ENCODE measurements at places on chromosomes 16 and 17.
A peak's percentile ranks its signal among the peaks of the same experiment; 100 is the strongest.

- no peak for DNase-seq
Measured at GRCh38 chr17:78401246-78401645, 22.8 kb downstream of the PGS1 start.

- DNase-seq = peak; percentile 65
Measured at GRCh38 chr17:77264617-77265230, 124.0 kb downstream of the SEC14L1 start.

GRCh38 chr16:35798885-35799426 lies 2339.5 kb downstream of the TP53TG3F start:
- peak; percentile 4 for DNase-seq

DNA sequence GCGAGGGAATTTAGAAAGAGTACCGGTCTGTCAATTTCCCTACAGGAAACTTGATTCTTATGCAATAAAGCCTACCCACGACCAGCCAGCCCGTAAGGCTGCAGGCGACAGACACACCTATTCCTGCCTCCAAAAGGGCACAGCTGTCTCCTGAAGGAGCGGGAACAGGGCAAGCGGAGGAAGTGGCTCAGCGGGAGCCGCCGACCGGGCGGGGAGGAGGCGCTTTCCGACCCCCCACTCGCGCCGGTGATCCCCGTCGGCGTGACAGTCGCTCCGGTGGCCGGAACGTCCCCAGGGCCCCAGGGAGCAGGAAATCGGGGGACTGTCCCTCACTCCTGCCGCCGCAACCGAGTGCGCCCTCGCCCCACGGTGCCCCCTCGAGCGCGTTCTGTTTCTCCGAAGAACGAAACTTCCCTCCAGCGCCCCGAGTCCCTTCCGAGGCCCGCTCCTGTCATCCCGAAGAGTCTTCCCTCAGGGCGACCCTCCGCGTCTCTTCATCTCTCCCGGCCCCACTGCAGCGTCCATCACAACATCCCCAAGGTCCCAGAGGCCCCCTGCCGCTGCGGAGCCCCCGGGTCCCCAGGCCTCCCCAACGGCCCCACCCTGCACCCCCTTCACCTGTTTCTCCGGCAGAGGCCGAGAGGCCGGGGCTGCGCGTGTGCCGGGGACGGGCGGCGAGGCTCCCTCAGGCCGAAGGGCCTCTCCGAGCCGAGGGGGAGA lies 421 bp downstream of the STAT3 start:
- peak; percentile 44 for DNase-seq

DNA sequence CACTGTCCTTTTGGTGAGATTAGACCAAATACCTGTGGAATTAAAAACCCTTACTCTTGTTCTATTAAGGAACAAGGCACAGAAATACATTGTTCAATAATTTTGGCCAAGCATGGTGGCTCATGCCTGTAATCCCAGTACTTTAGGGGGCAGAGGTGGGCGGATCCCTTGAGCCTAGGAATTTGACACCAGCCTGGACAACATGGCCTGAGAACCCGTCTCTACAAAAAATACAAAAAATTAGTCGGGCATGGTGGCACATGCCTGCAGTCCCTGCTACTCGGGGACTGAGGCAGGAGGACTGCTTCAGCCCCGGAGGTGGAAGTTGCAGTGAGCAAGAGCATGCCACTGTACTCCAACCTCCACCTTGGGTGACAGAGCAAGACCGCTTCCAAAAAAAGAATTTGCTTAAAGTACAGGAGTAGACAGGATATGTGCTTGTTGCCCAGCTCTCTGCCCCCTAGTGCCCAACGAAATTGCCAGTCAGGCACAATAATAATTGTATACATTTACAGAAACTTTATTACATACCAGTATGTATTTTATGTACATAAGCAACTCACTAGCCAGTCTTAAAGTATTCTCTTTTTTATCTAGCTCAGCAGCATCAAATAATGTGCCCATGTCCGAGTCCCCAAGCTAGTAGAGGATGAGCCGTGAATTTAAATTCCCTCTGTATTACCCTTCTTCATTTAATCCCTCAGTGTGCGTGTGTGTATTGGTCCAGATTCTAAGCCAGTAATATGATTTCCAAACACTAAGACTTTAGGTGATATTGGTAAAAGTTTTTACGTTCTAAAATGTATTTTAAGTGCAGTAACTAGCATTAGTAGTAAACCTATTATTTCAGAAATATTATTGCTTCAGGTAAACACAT lies 1.4 kb downstream of the THUMPD1 start:
- DNase-seq = no peak

DNA sequence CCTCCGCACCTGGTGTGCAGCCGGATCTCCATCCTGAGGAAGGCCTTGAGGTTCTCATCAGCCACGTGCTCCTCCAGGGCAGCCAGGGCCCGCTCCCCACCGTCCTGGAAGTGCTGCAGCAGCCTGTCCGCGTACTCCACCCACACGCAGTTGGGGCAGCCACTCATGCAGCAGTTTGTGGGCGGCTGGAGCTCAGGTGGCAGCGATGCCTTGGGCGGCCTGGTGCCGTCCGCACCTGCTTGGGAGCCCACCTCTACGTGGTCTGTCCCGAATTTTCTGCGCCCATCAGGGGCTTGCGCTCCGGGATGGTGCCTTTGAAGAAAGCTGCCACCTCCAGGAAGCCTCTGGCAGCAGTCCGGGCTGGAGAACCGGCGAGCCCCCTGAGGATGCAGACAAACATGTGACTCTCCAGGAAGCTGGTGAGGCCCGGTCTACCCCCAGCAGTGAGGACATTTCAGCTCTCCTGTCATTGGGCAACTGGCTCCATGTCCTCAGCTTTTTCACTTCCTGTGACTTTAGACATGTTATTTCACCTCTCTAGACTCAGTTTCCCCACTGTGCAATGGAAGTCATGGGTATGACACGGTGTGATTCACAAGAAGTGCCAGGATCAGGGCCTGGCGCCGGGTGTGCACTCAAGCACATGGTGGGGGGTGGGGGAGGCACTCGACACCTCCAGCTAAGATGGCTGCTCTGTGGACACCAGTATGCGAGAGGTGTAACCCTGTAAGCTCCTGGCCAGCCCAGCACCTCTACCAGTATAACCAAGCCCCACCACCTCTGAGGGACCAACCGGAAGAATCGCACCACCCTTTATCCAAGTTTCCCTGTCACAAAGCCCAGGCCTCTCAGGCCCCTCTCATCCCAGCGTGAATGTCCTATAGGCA lies 957 bp downstream of the OXLD1 start:
- no peak for DNase-seq

DNA sequence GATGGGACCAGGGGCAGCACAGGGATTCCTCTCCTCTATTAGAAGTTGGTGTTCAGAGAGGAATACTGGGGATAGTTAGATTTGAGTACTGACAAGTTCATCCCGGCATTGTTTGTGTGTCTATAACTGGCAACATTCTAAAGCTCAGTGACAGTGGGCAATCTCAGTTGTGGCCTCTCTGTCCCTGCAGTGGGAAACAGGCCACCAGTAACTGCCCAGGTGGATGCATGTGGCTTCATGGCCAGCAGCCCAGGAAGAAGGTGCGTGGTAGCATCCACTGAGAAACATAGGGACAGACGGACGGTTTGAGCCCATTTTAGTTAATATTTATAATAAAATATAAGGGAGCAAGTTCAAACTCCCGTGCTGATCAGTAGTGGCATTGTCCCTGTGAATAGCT lies 51.5 kb downstream of the B9D1 start:
- no peak for DNase-seq

DNA sequence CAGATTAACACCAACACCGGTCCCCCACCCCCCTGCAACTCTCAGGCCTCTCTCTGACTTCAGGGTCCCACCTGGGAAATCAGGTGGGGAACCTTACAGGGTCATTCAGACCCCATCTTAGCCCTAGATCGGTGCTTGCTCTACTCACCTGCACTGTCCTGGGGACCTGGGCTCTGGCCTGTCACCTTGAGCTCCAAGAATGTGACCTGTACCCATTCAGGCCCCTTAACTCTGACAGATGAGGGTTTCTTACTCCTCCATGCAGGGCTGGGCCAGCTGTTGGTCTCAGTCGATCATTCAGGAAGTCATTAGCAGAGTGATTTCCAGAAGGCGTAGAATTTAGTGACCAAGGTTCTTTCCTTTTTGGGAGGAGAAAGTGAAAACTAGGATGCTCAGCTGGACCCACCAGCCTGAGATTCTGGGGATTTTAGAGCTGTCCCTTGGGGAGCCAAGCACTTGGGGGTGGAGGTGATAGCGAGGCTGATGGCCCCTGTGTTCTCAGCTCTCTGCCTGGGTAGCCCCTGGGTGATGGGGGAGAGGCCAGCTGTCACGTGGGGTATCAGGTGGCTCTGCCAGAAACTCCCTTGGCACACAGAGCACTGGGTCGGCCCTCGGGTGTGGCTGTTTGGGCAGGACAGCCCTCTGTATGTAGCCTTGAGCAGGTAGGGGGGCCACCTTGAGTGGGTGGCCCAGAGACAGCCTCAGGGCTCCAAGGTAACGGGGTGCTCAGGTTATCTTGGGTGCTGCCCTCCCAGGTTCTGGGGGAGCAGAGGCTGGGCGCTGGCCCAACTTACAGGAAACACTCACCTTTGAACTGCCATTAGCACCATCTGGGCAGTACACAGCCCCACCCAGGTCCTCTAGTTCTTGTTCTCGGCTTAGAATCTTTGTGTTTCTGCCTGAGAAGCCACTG lies 724 bp downstream of the MVP start:
- DNase-seq = no peak

- no peak for DNase-seq
Measured at GRCh38 chr16:2209258-2210008, 1.2 kb downstream of the BRICD5 start.

DNA sequence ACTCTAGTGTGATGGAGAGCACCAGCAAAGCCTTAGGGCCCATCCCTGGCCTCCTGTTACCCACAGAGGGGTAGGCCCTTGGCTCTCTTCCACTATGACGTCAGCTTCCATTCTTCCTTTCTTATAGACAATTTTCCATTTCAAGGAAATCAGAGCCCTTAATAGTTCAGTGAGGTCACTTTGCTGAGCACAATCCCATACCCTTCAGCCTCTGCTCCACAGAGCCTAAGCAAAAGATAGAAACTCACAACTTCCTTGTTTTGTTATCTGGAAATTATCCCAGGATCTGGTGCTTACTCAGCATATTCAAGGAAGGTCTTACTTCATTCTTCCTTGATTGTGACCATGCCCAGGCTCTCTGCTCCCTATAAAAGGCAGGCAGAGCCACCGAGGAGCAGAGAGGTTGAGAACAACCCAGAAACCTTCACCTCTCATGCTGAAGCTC lies at the start of gene CCL8:
CCL8 (plus strand) TSS at position 397 of the 445 bp plus-strand sequence. CDS start 67 bp downstream, outside the sequence.
- no peak for DNase-seq

DNA sequence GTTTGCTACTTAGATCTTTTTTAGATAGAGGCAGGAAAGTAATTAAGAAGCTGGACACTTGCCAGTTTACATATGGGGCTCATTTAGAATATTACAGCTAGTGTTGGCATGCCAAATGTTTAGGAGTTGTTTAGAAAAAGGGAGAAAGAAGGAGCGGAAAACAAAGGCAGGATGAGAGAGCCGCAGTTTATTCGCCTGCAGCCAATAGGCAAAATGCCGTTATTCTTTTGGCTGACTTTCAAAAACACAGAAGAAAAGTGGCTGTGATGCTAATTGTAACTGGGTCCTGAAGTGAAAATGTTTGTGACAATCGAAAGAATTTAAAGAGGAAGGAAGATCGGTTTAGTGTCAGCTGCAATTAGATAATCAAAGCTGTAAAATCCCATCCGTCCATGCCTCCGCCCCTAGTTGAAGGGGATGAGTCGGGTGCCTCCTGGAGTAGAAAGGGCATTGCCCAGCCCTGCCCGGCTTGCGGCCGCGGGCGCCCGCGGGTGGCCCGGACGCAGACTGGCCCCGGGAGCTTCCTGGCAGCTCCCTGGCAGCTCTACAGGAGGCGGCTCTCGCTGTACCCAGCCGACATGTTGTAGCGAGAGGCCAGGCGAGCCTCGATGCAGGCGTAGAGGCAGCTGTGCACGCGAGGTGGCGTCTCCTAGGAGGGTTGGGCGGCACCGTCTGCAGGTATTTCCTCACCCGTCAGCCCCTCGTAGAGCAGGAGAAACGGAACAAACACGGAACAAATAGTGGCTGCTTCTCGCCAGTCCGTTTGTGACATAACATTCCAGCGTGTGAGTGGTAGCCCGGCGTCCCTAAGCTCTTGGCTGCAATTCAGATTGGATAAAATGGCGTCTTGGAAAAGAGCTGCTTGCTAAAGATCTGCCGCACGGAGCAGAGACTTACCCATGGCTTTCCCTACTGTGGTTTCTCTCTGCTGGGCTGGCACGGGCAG lies 82.2 kb downstream of the TNRC6C start:
- peak; percentile 45 for DNase-seq

GRCh38 chr16:24980077-24980793 lies 34.9 kb downstream of the ARHGAP17 start:
- DNase-seq = no peak

GRCh38 chr16:79339863-79340262 lies 260.7 kb downstream of the MAF start:
- DNase-seq = no peak

GRCh38 chr16:2296661-2297505 lies 29.0 kb upstream of the RNPS1 start:
- no peak for DNase-seq

GRCh38 chr16:67268136-67268579 lies 11.2 kb upstream of the PLEKHG4 start:
- no peak for DNase-seq

- DNase-seq = no peak
Measured at GRCh38 chr16:75235721-75236193, 15.7 kb downstream of the BCAR1 start.

DNA sequence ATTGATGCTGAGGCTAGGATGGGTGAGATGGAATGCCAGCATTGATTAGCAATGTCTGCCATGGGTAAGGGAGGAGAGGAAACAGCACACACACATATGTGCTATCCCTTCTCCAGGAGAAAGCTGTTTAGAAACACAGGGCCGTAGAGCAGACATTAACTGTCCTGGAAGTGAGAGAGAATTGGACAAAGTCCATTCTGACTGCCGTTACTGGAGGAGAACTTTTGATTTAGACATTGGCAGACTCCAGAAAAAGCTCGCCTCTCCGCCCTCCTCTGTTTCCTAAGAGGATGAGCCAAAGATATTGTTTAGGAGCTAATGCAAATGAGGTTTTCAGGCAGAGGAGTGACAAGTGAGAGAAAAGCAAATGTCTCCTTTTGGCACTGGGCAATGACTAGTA lies 237.0 kb downstream of the HAPSTR1 start:
- no peak for DNase-seq

GRCh38 chr16:61887903-61888302 lies 148.3 kb downstream of the CDH8 start:
- DNase-seq = no peak

All from NCI-H748 treated with DMSO at 0.1 percent for 48 hours (cell line).